NT2/D1 (cell line): ENCODE measurements at places on chromosomes 2 and 18.

DNA sequence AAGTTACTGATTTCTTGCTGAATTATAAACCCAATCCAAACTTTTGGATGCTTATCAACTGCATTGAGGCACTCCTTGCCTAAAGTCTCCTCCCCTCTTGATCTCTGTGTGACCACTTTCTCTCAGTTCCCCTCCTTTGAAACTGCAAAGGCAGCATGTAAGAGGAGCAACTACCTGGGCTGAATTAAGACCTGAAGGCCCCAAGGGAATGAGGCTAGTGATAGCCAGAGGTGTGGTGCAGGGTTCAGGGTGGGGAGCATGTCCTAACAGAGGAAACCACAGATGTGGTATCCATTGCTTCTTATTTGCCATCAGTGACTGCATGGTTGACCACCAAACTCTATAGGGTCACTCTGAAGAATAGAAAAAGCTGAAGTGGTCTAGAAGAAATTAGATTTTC lies 557.9 kb downstream of the TNS1 start:
- DNase-seq, result no peak

DNA sequence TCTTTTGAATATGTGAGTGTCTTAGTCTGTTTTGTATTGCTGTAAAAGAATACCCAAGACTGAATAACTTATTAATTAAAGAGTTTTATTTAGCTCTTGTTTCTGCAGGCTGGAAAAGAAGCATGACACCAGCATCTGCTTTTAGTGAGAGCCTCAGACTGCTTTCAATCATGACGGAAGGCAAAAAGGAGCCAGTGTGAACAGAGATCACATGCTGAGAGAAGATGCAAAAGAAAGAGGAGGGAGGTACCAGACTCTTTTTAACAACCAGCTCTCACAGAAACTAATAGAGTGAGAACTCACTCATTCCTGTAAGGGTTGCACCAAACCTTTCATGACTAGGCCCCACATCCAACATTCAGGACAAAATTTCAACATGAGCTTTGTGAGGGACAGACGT lies 101.6 kb upstream of the HNMT start:
- no peak for DNase-seq

DNA sequence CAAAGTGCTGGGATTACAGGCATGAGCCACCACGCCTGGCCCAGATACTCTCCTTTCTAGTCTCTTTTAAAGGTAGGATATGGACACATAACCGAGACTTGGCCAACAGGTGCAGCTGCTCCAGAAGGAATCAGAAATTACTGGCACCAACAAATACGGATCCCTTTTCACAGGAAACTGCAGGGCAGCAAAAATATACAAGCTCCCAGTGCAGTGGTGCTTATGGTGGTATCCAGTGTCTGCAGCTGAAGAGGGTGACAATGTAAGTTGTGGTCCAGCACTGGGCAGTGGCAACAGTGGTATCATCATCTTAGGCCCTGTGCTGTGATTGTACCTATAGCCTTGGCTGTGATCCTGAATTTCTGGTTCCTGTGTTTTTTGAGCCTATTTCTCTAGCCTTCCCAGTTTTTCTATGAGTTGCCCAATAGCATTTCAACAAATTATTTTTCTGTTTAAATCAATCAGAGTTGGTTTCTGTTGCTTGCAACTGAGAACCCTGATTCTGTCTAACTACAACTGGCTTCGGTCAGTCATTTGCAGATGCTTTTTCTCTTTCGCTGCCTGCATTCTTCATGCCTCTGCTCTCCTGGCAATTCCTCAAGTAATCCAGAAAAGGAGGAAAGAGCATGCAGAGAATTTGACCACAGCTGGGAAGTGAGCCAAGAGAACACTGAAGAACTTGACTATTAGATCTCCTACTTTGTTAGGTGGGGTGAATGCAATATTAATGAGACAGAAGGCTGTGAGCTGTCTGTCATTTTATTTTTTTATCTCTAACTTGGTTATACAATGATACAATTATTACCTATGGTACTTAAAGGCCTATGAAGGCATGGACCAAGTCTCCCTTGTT lies 30.8 kb upstream of the EML4 start:
- DNase-seq, result no peak

DNA sequence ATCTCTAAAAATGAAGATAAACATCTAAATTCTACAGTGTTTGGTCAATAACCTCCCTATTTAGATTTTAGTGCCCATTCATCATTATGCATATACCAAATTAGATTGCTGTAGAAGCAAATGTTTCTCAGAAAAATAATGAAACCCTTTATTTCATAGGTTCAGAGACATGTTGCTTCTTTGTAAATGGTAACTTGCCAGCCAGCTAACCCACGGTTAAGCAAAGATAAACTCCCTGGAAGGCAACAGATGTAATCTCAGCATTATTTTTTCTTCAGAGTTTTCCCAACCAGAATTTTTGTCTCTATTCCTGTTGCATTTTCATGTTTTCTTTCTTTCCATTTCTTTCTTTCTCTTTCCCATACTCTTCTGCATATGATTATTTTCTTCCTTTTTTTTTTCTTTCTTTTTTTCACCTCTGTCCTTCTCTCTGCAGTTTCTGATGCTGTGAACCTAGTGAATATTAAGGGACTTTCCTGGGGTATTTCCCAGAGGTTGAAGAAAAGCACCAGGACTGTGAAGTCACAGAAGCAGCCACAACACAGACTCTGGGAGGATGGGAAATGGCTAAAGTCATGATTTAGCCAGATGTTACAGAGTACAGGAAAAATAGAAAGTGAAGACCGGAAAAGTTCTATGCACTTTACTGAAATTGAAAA lies 50.0 kb upstream of the DSG1 start:
- DNase-seq, result no peak

- no peak for DNase-seq
These were observed 170.7 kb upstream of the ERBB4 start for GRCh38 chr2:212709280-212709679.

- DNase-seq, result peak; percentile 28
These were observed 35.1 kb upstream of the MAPRE2 start for GRCh38 chr18:35005963-35006577.

- no peak for DNase-seq
These were observed 4.4 kb downstream of the EPB41L3 start for GRCh38 chr18:5539391-5539790.

DNA sequence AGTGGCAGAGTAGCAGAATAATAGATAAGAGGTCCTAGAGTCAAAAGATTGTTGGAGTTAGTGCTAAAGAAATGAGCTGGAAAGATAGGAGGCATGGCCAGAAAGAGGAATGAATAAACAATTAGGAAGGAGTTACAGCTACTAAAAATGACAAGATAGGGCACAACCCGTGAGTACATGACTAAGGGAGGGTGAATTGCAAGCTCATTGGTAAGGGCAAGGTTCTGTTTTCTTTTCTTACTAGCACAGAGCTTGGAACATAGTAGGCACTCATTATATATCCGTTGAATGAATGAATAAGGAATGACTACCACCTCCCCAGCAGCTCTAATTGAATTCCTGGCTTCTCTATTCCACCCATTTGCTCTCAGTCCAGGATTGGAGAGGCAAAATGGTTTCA lies 5.7 kb upstream of the MARCO start:
- DNase-seq, result no peak

- DNase-seq, result no peak
These were observed 86.5 kb upstream of the TAF1B start for GRCh38 chr2:9756692-9757250.

DNA sequence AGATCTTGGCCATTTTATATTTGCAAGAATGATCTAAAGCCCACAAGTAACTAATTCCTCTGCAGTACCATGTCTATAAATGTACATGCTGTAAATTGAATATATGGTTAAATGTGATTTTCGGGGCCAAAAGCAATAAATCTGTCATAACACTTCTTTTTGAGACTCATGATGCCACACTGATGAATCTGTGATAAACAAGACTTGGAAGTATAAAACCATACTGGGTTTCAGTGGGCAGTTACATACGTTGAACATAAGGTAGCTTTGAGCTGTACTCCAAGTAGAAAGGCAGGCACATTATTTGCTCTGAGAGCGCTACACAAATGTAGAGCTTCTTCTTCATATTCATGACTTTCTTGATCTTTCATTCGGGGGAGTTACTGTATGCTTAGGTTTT lies 792.2 kb downstream of the LRRTM4 start:
- no peak for DNase-seq

- no peak for DNase-seq
These were observed 499.9 kb upstream of the SPHKAP start for GRCh38 chr2:228681426-228681825.

GRCh38 chr2:225998653-225999052 lies 599.1 kb downstream of the NYAP2 start:
- no peak for DNase-seq

DNA sequence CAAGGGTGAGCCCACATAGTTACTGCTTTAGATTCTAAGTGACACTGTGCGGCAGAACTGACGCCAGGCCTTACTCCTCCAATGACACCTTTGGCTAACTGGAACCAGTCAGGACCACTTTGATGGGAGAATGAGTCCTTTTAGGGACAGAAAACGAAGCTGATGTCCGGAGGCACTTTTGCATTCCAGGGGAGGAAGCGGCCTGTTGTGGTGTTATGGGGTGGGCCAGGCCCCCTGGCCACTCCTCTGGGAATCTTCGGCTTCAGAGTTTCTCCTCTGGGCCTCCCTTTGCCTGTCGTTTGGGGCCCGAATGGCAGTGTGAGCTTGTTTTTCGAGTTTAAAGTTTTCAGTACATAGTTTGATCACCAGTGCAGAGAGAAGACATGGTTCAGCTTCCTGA lies 65.9 kb downstream of the MBP start:
- DNase-seq, result no peak

GRCh38 chr2:10414591-10414990 lies 33.5 kb downstream of the ODC1 start:
- no peak for DNase-seq

GRCh38 chr2:120319686-120320317 lies 26.1 kb upstream of the INHBB start:
- DNase-seq, result no peak

DNA sequence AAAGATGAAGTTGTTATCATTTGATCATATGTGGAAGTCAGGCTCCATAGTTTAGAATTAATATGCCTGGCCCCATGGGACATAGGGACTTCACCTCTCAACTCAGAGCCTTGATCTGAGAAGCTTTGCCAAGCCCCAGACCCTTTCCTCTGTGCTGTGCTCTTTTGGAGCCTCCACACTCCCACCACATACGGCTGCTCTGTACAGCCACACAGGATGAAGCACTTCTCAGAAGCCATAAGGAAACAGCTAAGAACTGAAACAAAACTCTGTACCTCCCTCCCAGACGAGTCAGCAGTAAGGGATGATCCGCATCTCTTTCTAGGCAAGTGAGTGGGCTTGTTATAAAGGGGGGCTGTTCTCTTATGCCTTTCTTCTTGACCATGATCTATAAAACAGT lies 66.5 kb downstream of the CAB39 start:
- no peak for DNase-seq

GRCh38 chr2:48175254-48175653 lies 269.0 kb upstream of the FBXO11 start:
- DNase-seq, result no peak

DNA sequence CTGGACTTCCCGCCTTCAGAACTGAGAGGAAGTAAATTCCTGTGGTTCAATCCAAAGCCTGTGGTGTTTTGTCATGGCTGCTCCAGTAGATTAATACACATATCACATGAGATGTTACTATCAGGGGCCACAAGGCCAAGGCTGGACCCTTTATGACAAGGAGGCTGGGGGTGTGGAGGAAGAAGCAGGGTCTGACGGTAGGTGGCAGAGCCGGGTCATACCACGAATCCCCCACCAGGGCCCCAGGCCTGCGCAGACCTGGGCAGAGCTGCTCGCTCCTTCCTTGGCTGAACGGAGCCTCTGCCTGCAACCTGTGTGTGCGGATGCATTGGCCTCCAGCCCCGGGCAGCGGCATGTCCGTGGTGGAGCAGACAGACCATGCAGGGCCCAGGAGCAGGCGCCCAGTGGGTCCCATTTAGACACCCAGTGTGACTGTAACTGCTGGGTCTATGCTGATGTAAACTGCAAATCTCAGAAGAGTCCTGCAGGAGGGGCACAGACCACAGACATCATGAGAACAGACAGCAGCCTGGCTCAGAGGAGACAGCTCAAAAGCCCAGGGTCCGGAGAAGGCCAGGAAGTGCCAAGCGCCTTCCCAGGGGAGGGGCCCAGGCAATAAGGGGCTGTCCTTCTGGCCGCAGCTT lies 155.2 kb downstream of the PXDN start:
- DNase-seq, result no peak

- DNase-seq, result no peak
These were observed 5.0 kb upstream of the EPB41L5 start for GRCh38 chr2:120007851-120008250.

- DNase-seq, result no peak
These were observed 106.9 kb downstream of the COL4A4 start for GRCh38 chr2:227057060-227057459.

DNA sequence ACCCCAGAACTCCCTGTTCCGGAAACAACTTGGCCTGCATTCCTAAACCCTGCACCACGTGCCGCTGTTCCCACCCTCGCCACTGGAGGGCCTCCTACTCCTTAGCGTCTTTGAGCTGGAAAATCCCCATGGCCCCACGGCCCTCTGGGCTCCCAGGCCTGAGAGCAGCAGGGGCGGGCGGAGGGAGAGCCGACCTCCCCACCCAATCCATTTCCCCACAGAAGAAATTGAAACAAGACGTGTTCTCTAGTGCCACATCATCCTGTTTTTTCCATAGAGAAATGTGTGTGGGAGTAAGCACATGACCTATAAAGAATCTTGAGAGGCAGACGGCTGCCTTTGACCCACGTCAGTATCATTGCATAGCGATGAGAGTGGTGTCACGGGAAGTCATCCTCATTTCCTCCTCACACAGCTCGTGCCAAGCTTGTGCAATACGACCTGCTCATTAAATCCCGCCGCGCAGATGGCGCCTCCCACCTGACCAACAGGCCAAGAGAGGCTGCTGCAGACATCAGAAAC lies 79.2 kb downstream of the LAMA1 start:
- peak; percentile 30 for DNase-seq

DNA sequence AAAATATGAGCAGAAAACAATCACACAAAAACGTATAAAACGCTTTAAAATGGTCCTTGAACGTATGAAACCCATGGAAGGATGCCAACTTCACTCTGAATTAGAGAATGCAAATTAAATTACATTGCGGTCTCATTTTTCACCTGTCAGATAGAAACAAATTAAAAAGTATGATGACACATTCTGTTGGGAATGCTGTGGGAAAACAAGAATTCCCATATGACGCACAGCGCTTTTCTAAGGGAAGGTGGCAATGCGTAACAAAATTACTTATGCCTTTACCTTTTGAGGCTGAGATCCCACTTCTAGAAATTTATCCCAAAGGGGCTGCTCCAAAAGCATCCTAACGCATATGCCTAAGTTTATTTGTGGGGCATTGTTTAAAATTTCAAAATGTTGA lies 3.8 kb upstream of the RPS7 start:
- no peak for DNase-seq

GRCh38 chr2:73759285-73759764 lies 20.6 kb downstream of the DUSP11 start:
- DNase-seq, result no peak

GRCh38 chr2:624551-625347 lies 52.5 kb downstream of the TMEM18 start:
- no peak for DNase-seq

- no peak for DNase-seq
These were observed 49.9 kb downstream of the TMEM18 start for GRCh38 chr2:627340-627709.

GRCh38 chr18:10067670-10068659 lies 154.1 kb downstream of the VAPA start:
- no peak for DNase-seq
